RKO (cell line): ENCODE measurements at places on chromosomes 5 and 9.

DNA sequence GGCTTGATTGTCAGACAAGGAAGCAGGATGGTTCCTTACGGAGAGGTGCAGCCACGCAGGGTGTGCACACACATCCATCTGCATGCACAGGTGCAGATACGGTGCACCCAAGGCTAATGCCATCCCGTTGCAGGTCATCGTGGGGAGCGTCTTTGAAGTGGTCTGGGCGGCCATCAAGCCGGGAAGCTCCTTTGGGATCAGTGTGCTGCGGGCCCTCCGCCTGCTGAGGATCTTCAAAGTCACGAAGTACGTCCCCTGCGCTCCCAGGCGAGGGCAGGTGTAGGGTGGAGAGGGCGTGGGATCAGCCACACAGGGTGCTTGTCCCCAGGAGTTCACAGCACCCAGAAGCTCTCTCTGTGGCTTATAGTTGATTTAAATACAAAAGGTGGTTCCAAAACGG lies 106.4 kb downstream of the CACNA1B start:
- no peak for DNase-seq

- no peak for DNase-seq
These were observed 7.1 kb upstream of the GNAQ start for GRCh38 chr9:78038620-78039300.

- no peak for DNase-seq
These were observed 41.1 kb downstream of the G3BP1 start for GRCh38 chr5:151812757-151813309.

DNA sequence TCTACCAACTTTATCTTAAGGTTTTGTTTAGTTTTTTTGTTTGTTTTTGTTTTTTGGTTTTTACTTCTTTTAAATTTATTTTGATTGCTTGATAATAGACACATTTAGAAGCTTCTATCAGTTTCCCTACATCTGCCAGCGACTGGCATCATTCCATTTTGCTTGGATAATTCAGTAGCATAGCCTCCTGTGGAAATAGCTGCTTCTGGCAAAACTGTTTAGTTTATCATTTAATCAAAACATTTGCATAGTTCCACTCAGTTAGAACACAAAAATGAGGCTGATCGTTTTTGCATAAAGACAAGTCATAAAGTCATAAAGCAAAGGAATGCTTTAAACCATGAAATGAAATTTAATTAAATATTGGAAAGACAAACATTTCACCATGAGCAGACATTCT lies 133.7 kb upstream of the NFIL3 start:
- DNase-seq, result no peak

DNA sequence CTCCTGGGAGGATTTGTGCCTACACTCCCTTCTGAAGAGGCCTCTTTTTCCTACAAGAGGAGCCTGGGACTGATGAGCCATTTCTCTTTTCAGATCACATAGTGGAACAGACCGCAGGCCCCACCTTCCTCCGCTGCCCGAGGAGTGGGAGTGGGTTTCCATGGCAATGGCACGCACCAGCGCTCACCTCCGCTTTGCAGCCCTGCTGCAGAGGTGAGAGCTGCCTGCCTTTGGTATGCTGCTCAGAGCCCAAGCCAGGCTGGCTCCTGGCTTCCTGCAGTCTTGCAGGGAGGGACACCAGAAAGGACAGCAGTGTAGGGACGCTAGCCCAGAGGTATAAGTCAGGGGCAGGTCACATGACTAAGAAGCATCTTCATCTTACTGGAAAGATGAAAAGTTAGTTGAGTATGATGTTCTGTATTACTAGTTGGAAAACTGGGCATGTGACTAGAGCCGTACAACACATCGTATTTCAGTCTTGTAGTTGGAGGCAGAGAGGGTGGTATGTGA lies 12.4 kb downstream of the PTTG1 start:
- DNase-seq, result no peak
